Myocyte (in vitro differentiated cells): ENCODE measurements at places on chromosomes 1 and 21.

DNA sequence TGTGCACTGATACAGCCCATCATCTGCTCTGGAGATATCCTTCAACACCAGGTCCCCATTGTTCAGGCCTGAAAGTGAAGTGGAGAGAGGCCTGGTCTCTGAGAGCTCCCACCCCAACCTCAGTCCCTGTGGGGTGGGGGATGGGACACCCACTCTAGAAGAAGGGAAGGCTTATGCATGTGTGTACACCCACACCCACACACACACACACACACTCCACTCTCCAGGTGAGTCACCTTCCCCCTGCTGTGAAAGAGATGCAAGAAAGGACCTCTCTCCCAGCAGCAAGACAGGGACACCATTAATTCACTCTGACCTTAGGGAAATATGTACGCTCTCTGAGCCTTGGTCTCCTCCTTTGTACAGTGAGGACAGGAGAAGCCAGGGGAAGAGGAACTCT lies 5.9 kb downstream of the VSIG8 start:
- DNase-seq: no peak

DNA sequence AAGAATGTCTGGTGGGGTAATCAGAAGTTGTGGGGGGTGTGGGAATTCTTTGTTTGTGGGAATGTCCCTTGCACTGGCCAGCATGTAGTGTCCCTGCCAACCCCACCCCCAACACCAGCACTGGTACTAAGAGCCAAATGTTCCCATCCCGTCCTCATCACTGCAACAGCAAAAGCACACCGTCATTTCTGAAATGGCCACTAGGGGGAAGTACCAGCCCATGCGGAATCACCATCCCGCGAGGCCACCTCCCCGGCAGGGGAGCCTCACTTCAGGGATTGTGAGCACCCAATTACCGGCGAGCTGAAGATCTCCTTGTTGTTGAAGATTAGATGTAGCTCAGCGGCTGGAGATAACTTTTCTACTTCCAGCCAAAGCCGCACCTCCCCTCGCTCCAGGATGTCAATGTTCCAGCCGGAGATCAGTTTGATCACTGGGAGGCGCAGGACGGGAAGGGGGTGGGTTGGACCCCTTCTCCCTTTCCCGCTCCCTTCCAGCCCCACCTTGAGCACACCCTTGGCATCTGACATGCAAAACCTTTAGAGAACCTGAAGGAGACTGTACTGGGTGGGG lies 41.0 kb downstream of the MYOM3 start:
- peak; percentile 88 for DNase-seq

DNA sequence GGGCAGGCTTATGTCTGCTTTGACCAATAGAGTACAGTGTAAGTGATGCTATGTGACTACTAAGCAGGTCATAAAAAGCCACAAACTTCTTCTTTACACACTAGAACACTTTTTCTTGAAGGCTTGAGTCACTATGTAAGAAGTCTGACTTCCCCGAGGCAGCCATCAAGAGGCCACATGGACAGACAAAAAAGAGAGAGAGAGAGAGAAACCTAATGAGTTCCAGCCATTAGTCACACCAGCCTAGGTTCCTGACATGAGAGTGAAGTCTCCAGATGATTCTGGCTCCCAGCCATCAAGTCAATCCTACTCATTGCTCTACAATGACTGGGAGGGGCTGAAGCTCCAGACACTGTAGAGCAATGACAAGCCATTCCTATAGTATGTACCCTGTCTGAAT lies 101.4 kb downstream of the LHX9 start:
- DNase-seq: peak; percentile 34

GRCh38 chr1:84479998-84480397 lies 932 bp downstream of the RPF1 start:
- peak; percentile 3 for DNase-seq

DNA sequence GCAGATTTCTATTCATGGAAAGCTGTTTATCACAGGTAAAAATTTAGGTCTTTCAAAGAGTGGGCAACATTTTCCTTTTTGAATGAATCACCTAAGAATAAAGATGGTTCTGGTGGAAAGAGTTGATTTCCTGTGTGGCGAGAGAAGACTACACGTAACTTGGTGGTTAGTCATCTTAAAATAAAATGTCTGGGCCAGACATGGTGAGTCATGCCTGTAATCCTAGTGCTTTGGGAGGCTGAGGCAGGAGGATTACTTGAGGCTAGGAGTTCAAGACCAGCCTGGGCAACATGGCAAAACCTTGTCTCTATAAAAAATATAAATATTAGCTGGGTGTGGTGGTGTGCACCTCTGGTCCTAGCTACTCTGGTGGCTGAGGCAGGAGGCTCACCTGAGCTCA lies 65.7 kb downstream of the DISP1 start:
- DNase-seq: no peak

DNA sequence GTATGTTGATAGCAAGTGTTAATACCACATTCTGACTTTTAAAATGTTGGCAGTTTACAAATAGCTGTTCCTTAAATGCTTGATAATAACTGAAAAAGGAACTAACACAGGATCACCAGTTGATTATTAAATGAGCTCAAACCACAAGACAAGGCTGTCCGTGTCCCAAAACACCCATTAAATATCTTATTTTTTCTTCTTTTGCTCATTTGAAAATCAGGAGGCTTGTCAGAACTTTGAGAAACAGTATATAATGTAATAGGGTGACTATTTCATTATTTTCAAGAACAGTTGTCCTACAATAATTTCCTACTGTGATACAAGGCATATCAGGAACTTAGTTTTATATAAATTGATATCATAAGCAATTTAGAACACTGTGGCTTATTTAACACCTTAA lies 2.7 kb downstream of the CDKN2C start:
- DNase-seq: peak; percentile 62

DNA sequence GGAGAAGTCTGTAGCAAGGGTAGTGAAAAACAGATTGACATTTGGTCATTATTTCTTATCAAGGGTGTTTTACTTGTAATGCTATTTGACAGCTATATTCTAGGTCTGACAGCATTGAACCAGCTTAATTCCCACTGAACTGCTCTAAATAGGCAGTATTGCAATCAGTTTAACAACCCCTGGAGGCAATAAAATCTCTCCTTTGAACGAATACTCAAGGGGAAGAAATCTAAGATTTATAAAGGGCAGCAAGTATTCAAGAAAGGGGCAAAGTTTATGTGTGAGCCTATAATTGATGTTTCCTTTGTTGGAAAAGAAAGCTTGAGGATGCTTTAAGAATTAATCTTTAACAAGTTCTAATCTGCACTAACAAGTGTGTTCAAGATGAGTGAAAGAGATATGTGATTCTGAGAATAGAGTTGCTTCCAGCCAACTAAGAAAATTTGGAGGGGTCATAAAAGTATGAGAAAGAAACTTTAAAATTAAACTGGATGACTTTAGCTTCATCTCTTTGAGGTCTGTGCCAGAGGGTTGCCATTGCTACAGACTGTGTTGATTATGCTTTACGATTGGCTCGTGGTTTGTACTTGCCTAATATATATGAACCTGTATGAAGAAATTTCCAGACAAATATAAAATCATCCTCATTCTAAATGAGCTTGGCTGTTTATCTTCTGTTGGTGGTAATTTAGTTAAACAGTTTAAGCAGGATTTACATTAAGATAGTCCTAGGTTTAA lies 72.5 kb downstream of the ZNF326 start:
- DNase-seq: no peak

GRCh38 chr1:222561656-222562055 lies 13.8 kb upstream of the HHIPL2 start:
- DNase-seq: no peak

- DNase-seq: peak; percentile 58
These were observed 21.6 kb downstream of the MAPKAPK2 start for GRCh38 chr1:206706298-206706791.

DNA sequence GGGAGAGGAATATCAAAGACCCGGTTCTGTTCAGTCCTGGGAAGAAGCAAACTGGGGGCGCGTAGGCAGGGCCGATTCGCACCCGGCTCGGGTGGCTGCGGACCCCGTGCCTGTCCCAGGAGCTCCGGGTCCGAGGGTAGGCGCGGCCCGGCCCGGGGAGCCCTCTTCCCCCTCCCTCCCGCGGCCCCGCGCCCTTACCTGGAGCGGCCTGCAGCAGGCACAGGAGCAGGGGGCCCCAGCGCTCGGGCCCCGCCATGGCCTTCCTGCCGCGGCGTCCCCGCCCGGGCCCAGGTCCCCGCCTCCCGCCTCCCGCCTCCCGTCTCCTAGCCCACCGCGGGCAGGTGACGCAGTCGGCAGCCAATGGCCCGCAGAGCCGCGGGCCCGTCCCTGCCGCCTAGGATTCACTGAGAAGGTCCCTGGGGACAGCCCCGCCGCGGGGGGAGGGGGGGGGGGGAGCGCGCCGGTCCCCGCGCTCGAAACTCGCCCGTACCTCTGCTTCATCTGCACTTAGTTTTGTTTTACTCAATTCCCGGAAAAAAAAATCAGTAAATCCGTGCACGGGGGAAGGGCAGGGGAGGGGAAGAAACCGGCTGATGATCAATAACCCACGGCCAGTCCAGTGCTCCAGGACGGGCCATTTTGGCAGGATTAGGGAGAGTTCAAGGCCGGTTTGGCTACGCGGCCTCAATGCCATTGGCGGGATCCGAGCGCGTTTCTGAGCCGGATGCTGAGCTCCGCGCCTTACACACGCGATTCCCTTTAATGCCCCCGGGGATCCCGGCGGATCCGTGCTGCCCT lies at the start of gene IFNLR1:
TSS of gene IFNLR1 (minus strand) at position 297 of the 798 bp plus-strand sequence. CDS start at position 256, 41 bp downstream.
- no peak for DNase-seq

DNA sequence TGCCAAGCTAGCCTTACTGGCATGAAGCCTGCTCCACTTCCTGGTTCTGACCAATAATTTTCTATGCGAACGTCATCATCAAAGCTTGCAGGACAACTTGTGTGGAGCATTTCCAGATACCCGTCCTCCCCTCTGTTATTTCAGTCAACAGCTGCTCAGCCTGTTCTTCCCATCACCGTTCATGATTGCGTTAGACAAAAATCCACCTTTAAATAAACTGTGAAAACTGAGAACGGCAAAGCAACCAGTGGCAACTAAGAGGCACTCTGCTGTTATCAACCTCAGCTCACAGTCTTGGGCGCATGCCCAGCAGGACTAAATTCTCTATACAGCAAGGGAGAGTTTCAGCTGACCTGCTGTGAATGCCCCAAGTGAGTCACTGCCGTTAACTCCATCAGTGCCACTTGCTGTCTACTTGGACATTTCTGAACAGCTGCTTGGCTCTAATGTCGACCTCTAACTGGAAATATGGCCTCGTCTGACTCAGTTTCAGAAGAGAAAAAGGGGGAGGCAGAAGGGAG lies 207.4 kb upstream of the RUNX1 start:
- peak; percentile 100 for DNase-seq

DNA sequence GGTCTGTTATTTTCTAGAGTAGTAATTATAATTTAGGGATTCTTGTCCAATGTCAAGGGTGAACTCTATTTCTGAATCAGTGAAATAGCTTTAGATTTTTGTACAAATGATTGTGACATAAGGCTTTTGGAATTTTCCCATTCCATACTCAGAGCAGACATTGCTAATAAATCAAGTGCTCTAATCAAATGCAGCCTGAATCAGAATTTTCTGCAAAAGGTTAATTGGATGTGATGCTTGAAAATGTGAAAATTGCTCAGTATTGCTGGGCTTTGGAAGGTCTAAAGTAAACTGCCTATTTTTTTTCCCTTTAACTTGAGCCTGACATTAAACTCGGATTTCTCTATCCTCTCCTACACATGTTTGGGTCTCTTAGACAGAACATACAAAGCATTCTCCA lies 23.2 kb downstream of the SGIP1 start:
- no peak for DNase-seq

- DNase-seq: no peak
These were observed 188.7 kb upstream of the ATP1B1 start for GRCh38 chr1:168917796-168918195.

DNA sequence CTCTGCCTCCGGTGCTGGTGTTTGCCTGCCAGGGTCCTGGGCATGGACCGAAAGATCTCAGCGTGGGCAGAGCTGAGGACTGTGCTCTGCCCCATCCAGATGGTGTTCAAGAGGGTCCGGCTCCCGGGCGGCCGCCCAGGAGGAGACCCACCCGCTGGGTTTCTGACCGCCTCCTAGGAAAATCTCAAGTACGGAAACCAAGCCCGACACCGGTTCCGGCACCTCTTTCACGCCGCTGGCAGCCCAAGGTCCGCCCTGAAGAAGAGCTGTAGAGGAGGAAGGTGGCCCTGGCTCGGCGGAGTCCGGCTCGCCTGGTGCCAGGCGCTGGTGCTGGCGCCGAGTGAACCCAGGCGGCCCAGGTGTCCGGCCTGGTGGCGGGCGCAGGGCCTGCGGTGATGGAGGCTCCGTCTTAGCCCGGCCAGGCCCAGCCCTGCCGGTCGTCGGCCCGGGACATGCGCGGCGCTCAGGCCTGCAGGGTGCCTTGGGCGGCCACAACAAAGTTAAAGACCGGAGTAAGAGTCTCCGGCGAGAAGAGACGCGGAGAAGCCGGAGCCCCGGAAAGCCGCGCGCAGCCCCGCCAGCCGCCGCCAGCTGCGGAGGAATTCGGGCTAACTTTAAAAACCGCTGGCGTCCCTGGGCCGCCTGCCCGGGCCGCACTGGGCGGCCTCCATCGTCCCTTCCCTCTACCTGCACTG lies 1.5 kb downstream of the GRIK3 start:
- DNase-seq: no peak

DNA sequence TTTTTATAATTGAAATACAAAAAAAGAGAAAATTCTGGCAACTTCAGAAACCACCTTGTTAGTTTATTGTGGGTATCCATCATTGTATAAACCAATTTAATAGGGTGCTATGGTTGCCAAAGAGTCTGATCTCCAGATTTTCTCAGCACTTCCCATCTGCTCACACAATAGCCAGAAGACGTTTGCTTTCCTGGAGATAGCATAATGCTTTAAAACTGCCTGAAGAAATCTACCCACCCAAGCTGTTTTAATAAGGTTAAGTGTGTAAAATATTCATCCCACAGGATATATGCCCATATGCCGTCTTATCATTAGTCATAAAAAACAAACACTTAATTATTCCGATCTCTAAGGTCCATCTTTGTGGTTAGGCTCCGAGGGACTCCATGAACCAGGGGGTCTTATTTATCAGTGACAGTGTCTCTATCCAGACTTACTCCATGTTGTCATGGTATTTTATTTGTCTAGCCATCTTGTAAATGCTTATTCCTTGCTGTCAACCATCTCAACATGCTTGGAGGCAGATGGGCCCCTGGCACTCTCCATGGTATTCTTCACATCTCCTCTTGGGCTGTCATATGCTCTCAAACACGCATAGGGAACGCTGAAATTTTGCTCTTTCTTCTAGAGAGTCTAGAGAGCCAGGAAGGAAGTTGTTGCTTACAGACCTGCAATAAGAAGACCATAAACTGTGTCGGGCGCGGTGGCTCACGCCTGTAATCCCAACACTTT lies 58.5 kb downstream of the MAP10 start:
- DNase-seq: no peak

DNA sequence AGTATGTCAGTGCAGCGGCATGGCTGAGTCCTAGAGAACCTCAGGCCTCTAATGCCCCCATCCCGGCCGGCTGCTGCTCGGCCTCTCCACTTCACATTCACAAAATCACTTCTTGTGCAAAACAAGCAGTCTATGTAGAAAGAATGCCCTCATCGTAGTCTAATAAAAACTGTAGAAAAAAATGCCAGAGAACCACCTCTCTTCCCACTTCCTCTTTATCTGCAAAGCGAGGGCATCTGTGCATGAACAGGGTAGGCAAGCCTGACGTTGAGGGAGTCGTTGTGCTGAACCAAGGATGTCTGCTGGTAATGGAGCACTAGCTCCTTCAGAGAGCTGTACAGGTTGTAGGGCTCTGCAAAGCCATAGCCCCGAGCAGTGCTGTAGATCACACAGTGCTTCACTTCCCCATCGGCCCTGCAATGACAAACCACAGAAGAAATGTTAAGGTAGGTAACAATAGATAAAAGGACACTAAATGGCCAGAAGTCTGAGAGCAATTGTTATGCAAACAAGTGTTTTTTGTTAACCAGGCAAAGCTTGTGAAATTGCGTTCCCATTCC lies 88.9 kb downstream of the PIK3R3 start:
- DNase-seq: no peak
